ENCODE measurements at places on chromosomes 7 and 10. TPM values are rescaled to one million over a fixed set of nuclear protein-coding genes. Genes with fewer than 3 reads are reported as not detected.

DNA sequence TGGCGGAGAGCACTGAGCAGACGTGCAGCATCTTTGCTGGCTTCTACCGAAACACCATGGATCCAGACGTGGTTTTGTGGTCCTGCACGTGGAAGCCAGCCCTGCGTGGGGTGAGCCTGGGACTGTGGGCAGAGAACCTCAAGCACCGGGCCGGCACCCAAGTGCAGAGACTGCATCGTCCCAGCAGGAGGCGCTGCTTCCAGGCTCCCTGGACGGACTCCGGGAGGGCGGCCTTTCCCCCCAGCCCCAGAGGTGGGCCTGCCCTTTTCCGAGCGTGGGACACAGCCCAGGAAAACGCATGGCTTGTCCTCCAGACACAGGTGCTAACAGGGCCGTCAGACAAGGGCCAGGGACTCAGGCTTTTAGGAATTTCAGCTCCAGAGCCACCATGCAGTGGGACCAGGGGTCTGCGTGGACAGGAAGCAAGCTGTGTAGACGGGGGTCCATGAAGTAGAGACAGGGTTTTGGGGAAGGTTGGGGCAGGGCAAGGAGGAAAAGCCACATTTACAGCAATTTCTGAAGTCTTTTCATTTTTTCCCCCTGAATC, 303.9 kb downstream of the WDR37 start:
- DNase-seq, result no peak

DNA sequence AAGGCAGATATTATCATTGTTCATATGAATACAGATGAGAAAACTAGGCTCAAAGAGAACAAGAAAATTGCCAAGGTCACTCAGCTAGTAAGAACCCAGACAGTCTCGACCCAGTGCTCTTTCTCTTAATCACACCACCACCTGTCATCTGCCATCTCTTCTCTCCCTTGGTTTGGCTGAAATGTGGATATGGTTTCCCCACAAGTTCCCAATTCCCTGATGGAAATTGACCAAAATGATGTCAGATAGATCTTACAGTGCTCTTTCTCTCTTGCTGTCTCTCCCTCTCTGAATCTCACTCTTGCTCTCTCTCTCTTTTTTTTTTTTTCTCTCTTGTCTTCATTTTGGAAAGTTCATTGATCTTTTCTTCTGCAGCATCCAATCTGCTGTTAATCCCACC, 9.1 kb downstream of the C10orf90 start:
- DNase-seq, result no peak

GRCh38 chr10:96513305-96513697, 425 bp downstream of the TLL2 start:
- no peak for DNase-seq

DNA sequence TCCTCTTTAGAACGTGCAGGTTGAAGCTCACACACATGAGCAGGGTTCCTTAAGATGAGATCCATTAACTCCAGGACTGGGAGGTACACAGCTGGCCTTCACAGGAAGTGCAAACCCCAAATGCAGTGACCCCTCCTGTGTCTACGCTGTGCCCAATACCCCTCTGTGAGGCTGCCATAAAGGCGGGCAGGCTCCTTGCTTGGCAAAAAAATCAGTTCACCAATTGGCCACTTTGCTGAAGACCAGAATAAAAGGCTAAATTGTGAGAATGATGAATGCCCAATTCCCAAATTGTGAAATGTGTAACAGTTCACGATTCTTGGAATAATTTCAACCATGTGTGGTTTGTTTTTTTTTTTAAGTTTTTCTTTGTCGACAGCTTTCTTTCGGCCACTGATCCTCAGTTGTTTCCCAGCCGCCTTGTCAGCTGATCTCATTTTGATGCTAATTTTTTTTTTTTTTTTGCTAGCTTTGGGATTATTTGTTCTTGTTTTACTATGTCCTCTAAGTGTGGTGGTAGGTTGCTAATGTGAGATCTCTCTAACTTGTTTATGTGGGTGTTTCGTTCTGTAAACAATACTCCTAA, 101.9 kb upstream of the PRSS58 start:
- DNase-seq, result no peak

GRCh38 chr7:21276471-21277035, 151.3 kb upstream of the SP4 start:
- DNase-seq, result no peak

GRCh38 chr7:29955799-29956486, 33.7 kb downstream of the SCRN1 start:
- no peak for DNase-seq

DNA sequence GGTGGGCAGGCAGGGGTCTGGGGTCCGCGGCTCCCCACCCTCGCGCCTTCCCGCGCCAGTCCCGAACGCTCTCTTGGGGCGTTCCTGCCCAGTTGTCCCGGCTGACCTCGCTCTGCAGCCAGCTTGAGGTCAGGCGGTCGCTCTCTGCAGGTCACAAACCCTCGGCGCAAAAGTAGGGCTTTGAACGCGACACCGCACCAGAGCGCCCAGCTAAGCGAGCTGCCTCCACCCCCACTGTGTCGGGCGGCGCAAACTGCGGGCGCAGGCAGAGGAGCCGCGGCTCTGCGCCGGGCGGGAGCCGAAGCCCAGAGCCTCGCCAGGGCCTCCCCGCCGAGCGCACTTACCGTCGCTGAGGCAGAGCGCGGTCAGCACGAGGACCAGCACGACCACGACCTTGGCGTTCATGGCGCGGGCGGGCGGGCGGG, 284 bp downstream of the CXCL12 start:
- no peak for DNase-seq

DNA sequence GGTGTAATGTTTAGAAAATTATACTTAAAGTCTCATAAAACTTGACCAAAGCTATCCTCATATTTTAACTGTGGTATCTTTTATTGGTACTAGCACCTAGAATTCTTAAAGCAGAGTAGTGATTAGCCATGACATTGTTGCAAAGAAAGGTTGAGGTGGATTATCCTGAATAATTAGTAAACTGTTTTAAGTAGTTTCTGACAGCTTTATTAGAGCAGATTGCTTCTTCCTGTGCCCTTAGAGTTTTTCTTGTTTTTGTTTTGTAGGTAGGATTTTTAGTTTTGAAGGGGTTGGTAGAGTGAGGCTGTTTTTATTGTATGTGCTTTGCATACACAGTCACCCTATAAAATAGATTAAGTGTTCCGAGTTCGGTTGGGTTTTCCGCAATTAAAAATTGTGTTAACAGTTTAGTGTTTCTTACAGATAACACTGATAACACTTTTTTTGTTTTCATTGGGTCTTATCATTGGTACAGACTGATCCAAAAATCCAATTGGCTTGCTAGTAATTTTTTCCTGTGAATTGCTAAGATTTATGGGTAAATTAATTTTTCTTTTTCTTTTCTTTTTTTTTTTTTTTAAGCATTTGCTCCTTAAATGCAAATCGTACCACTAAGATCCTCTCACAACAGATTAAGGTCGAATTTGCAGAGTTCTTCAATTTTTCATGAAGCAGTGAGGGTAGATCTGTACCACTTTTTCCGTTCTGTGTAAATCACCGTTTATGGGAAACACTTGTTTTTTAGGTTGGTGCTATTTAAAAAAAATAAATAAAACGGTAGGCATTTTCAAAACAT, 2.1 kb upstream of the PBLD start:
- no peak for DNase-seq

GRCh38 chr7:117639966-117640365, 160.1 kb downstream of the CFTR start:
- DNase-seq, result no peak

GRCh38 chr7:107594961-107595737, 15.1 kb downstream of the BCAP29 start:
- DNase-seq, result peak; percentile 80

DNA sequence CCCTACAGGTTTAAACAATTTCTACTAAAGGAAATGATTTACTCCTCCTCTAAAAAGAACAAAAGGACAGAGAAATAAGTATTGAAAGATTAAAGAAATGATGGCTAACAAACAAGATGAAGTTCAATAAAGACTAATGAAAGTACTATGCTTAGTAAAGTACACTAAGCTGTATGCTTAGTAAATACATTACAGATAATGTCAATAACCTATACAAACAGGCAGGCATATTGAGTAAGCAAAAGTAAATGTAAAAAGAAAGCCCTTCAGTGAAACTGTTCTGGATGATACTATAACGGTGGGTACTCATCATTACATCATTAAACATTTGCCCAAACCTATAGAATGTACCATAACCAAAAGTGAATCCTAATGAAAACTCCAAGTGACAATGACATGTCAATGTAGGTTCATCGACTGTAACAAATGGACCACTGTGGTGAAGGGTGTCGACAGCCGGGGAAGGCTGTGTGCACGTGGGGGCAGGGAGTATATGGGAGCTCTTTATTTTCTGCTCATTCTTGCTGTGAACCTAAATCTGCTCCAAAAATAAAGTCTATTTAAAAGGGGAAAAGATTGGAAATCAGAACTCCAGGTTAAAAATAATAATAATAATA, 34.0 kb downstream of the CYTH3 start:
- DNase-seq, result no peak

DNA sequence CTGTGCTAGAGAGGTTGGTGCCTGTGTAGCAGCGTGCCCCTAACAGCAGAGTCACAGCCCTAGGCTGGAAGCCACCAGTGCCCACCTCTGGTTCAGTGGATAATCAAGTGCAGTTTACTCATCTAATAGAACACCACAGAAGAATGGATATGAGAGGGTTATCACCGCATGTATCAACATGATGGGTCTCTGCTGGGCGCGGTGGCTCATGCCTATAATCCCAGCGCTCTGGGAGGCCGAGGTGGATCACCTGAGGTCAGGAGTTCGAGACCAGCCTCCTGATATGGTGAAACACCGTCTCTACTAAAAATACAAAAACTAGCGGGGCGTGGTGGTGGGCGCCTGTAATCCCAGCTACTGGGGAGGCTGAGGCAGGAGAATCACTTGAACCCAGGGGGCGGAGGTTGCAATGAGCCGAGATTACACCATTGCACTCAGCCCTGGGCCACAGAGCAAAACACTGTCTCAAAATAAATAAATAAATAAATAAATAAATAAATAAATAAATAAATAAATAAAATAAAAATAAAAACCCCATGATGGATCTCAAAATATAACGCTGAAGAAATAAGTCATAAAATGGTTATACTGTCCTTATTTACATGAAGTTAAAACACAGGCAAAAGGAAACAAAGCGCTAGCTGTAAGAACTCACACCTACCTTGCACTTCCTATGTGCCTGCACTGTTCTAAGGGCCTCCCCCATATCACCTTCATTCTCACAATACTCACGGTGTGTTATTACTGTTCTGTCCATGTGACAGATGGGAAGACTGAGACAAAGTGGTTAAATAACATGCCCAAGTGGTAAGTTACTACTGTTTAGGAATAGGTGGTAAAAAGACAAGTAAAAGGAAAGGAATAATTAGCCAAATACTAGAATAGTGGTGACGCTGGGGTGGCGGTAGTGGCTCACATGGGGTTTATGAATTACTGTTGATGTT, 70.9 kb downstream of the AMZ1 start:
- no peak for DNase-seq

DNA sequence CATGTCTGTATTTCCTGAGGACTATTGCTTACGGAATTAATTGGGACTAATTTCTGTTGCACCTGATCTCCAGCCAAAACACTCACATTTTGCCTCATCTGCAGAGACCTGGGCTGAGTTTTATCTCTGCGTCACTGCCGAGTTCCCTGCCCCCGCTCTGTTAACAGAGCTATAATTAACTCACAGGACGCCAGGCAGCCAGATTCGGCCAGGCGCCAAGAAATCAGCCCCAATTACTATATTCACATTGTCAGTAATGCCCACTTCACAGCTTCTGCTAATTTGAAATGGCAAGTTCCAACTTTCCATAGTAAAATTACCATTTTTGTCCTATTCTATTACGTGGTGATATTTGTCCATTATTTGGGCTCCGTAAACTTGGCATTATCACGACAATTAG, 130.5 kb downstream of the CUX1 start:
- DNase-seq, result no peak

DNA sequence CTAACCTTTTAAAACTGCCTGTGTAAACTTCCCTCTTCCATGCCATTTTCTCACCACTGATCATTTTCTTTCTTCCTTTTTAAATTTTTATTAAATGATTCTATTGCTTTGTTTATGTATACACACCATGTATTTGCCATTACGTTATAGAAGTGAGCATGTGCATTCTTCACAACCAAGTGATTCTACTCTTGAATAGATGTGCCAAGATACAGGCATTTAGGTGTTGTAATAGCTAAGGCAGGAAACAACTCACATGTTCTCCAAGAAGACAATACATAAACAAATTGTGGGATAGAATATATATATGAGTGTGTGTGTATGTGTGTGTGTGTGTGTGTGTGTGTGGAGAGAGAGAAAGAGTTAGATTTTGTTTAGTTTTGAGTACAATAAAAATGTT, 202.6 kb upstream of the SEMA3E start:
- no peak for DNase-seq

GRCh38 chr7:44621034-44621749, 14.8 kb downstream of the OGDH start:
- DNase-seq, result no peak

- no peak for DNase-seq
Measured at GRCh38 chr7:131507592-131508331, 48.7 kb downstream of the PODXL start.

DNA sequence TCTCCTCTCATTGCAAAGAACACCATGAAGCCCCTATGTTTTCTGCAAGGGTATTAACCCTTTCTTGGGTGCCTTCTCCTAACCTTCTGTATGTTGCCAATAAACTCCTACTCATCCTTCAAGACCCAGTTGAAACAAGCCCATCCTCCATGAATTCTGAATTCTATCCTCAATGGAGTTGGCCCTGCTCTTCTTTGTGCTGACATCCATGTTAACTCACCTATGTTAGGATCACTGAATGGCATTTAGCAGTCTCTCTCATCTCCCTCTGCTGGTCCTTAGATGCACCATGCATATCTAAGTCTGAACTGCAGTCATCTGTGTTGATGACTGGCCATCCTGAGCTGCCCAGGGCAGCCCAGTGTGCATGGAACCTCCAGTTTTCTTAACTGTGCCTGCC, 129.8 kb downstream of the BUB3 start:
- DNase-seq, result no peak

DNA sequence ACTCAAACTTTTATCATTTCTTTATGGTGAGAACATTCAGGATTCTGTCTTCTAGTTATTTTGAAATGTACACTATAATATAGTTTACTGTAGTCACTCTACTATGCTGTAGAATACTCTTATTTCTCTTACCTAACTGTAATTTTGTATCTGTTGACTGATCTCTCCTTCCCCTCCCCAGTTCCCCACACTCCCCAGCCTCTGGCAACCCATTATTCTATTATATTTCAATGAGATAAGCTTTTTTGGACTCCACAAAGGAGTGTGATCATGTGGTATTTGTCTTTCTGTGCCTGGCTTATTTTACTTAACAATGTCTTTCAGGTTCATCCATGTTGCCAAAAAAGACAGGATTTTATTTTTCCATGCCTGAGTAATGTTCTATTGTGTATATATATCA, 71.4 kb upstream of the DYNC1I1 start:
- DNase-seq, result no peak

ANKIB1 gene
- 45.1 TPM for polyA plus RNA-seq

FOXP2 gene
- 0.66 TPM for polyA plus RNA-seq

CFAP58 gene
- 0.23 TPM for polyA plus RNA-seq

LRRC61 gene
- 0.85 TPM for polyA plus RNA-seq

LRRN3 gene
- 12.7 TPM for polyA plus RNA-seq

NPC1L1 gene
- polyA plus RNA-seq, result not detected

CELF2 gene
- polyA plus RNA-seq, result 8.8 TPM

Data from BJ (cell line).